ENCODE measurements at places on chromosomes 2 and 18.

DNA sequence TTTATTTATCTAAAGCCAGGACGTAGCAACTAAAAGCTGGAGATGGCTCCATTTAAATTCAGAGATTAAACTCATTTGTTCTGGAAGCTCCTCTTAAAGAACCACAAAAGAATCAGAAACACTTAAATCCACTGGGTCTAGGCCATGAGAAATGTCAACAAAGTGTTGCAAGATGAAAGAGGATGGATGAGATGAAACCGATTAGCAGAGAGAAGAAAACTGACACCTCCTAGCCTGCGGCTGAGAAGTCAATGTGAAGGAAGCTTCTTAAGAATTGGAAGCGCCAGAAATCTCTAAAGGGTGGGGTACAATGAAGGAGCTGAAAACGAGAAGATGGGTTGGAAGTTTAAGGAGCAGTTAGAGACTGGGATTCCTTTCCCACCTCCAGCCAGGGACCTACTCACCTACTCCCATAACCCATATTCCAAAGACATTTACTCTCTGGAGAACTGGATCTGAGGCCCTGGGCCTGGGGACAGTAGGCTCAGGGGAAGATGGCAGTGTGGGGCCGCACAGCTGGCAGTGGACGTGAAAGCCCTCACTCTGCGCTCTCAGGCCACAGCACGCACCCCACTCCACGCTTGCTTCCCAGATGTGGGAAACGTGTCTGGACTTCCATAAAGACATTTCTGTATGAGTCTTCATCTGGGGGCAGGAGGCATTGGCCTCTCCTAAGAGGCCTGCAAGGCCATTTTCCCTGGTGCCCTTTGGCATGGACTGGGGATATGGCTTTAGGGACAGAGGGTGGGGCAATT is 188.4 kb downstream of the LOXHD1 start:
- DNase-seq, result no peak
- H3K4me1 ChIP-seq, result no peaks in the 10 kb centered on the region
- H3K4me3 ChIP-seq, result no peak overlapping the region
- H3K36me3 ChIP-seq, result no peaks in the 10 kb centered on the region
- H3K27ac ChIP-seq, result no peak overlapping the region
- H3K27me3 ChIP-seq, result peaks cover 8% of the 10 kb centered on the region

DNA sequence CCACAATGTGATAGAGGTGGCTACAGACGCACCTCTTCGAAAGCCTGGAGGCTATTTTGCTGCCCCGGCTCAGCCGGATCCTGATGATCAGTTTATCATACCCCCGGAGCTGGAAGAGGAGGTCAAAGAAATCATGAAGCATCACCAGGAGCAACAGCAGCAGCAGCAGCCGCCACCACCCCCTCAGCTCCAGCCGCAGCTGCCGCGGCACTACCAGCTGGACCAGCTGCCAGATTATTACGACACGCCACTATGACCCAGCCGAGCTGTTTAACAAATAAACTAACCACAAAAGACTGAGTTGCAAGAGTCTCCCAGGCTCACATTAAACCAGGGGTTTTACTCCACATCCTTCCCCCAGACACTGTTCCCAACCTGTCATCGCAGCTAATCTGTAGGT is 263.8 kb downstream of the PHLPP1 start:
- H3K4me3 ChIP-seq, result no peak overlapping the region
- no peak overlapping the region for H3K27ac ChIP-seq
- H3K4me1 ChIP-seq, result peaks cover 4% of the 10 kb centered on the region

GRCh38 chr18:50805732-50806131 is 14.1 kb downstream of the MRO start:
- no peaks in the 10 kb centered on the region for H3K4me1 ChIP-seq
- H3K36me3 ChIP-seq, result no peaks in the 10 kb centered on the region
- H3K27me3 ChIP-seq, result peaks cover 3% of the 10 kb centered on the region
- H3K4me3 ChIP-seq, result no peak overlapping the region

DNA sequence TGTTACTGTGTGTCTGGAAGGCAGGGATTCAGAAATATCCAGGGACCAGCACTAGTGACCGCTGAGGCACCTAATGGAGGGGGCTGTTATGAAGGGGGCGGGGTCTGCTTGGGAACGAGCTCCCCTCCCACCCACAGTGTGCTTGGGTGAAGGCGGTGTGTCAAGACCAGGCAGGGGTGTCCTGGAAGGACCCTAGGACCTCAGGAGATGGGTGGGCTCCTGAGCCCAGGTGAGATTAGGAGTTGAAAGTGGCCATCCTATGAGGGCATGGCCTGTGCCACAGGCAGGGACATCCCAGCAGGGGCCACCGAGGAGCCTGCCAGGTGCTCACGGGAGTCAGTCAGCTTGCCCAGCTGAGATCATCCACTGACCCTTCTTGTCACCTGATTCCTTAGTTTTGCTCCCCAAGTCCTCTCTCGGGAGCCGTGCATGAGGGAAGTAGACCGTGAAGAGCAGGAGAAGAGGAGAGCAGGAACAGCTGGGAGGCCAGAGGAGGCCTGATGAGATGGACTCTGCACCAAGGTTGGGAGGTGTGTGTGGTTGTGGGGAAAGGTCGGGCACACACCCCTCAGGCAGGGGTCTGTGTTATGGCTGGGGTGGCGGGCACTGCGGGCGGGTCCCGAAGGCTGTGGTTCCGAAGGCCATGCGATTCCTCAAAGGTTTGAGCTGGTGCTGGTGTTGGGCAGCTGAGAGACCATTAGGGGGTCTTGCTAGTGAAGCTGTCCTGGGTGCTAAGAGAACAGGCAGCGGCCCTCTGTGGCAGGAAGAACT is 180.9 kb upstream of the HS6ST1 start:
- no peak for DNase-seq
- no peaks in the 10 kb centered on the region for H3K36me3 ChIP-seq
- no peak overlapping the region for H3K4me3 ChIP-seq

DNA sequence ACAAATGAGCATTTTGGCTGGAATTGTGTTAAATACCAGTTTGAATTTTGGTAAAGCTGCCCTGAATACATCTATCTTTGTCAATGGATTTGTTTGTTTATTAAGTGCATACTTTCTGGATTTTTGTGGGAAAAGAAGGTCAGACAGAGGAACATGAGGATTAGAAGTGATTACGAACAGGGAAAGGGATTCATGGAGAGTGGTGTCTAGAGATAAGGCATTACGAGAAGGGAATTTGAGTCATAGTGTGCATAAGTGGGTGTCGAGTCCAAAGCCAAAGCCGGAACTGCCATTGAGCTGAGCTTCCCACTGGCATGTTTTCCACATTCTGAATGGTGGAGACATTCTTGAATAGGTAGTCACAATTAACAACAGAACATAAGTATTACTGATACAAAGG is 68.9 kb upstream of the EFEMP1 start:
- H3K27ac ChIP-seq, result no peak overlapping the region
- no peaks in the 10 kb centered on the region for H3K4me1 ChIP-seq
- H3K4me3 ChIP-seq, result no peak overlapping the region
- no peaks in the 10 kb centered on the region for H3K27me3 ChIP-seq
- DNase-seq, result no peak

- no peaks in the 10 kb centered on the region for H3K36me3 ChIP-seq
- no peaks in the 10 kb centered on the region for H3K27me3 ChIP-seq
- H3K4me1 ChIP-seq, result no peaks in the 10 kb centered on the region
- no peak overlapping the region for H3K4me3 ChIP-seq
- DNase-seq, result no peak
Observed at GRCh38 chr2:107412981-107413380, 413.7 kb upstream of the RGPD4 start.

GRCh38 chr2:37795938-37796337 is 124.5 kb upstream of the CDC42EP3 start:
- no peak overlapping the region for H3K4me3 ChIP-seq
- peaks cover 4% of the 10 kb centered on the region for H3K27me3 ChIP-seq
- no peaks in the 10 kb centered on the region for H3K4me1 ChIP-seq
- H3K27ac ChIP-seq, result no peak overlapping the region
- DNase-seq, result no peak
- H3K36me3 ChIP-seq, result no peaks in the 10 kb centered on the region

- no peaks in the 10 kb centered on the region for H3K4me1 ChIP-seq
- H3K27me3 ChIP-seq, result no peaks in the 10 kb centered on the region
- H3K36me3 ChIP-seq, result no peaks in the 10 kb centered on the region
- no peak for DNase-seq
- H3K4me3 ChIP-seq, result no peak overlapping the region
Observed at GRCh38 chr2:238409341-238410199, 17.2 kb upstream of the ASB1 start.

DNA sequence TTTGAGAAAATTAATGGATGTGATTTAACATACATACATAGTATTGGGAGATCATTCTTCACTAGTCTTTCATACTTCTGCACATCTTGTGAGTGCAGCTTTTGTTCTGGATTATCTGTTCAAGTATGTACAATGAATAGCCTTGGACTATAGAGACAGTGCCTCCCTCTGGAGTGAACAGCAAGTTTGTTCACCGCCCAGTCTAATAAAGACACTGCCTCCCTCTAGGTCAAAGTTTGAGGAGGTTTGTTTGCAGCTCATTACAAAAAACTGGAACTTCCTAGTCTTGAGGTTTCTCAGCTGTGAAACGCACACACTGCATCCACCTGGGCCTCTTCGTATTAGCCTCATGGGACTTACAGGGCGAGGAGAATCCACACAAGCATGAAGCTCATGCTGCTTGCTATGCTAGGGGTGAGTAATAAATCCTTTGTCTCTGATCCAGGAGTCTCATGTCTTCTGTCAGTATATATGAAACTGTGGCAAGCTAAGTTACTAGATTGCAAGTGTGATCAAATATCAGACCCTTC is 26.0 kb upstream of the LAPTM4A start:
- no peak overlapping the region for H3K27ac ChIP-seq
- DNase-seq, result no peak
- H3K27me3 ChIP-seq, result peaks cover 9% of the 10 kb centered on the region
- H3K4me1 ChIP-seq, result no peaks in the 10 kb centered on the region
- H3K36me3 ChIP-seq, result no peaks in the 10 kb centered on the region

Data from activated T-helper 2 cell treated with anti-CD3 and anti-CD28 coated beads, Interferon-gamma antibody, Interleukin-2, Interleukin-4, amounts not matched to agents 10 μg/mL and 5 μg/mL and 100 μg/mL, durations not matched to agents 14 hours and 24 hours and 36 hours (primary cell).